ENCODE measurements at places on chromosomes 5 and 9.

DNA sequence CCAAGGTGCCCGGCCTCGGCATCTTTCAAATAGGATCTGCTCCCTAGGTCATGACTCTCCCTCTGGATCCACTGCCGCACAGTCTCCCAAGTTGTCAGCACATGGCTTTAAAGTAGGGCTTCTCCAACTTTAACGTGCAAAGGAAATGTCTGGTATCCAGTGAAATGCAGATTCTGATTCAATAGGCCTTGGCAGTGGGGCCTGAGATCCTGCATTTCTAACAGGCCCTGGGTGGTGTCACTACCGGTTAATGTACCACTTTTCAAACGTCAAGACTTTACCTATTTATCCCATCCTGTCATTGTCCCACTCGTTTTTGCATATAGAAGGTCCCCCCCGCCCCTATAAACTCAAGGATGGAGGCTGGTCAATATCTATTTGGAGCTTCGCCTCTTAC, 137.6 kb upstream of the ZNF618 start:
- DNase-seq: no peak

- DNase-seq: no peak
Measured at GRCh38 chr9:125241863-125242739, 958 bp upstream of the HSPA5 start.

DNA sequence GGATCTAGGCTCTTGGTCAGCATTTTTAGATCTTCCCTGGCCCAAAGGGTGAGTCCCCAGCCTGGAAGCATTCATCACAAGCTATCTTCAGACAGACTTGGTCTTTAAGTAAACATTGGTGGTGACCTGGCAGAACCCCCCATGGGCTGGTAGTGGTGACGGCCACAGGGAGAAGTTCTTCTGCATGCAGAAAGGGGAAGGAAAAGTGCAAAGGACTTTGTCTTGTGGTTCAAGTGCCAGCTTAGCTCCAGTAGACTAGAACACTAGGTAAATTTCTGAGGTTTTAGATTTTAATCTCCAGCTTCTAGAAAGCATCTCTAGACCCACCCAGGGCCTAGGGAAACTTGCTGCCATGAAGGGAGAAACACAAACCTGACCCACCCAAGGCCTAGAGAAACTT, 584.0 kb downstream of the CHSY3 start:
- no peak for DNase-seq

- no peak for DNase-seq
Measured at GRCh38 chr9:38278931-38279679, 113.4 kb upstream of the ALDH1B1 start.

DNA sequence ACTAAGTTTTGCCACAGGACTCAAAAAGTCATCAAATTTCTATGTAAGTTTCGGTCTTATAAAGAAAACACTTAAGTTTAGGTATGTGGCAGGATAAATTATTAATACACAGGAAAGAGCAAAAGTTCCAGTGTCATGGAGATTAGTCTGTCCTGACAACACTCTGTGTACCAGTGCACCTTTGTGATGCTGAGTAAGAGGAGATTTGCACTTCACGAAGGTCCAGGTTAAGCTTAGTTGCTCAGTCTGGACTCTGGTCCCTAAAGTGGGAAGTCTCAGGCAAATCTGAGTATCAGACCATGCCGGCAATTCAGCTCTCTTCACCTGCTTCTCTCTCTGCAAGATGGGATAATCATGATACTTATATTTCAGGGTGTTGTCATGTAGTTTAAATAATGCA, 139.5 kb upstream of the RASGRF2 start:
- DNase-seq: no peak

DNA sequence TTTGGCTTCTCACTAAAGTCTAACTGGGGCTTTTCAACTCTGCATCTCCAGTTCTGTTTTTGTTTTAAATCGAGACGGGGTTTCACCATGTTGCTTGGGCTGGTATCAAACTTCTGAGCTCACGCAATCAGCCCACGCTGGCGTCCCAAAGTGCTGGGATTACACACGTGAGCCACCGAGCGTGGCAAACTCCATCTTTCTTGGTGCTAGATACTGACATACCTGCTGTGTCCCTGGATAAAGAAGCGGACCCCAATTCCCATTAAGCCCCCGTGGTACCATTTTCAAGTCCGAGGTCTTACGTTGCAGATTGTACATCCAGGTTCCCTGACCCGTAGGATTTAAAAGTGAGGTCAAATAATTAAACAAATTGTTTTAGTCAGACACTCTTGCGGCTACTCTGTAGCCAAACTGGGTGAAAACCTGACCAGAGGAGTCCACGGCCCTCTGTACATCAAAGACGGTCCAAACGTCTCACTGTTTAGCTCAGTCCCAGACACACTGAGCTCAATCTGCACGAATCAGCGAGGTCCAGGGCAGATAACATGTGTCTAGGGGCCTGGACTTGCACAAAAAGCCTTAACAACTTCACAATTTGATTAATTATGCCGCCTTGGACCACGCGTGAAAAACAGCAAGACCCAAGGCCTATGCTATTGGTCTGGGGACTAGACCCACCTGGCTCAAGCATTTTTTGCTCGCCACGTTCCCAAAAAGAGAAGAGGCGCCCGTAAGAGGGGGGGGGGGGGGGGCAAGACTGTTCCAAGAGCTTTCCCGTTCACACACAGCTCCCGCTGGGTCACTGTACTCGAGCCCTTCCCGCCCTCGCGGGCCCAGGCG, 727 bp upstream of the DNAJA1 start:
- DNase-seq: no peak

- no peak for DNase-seq
Measured at GRCh38 chr9:92564504-92564903, 28.7 kb upstream of the ECM2 start.

DNA sequence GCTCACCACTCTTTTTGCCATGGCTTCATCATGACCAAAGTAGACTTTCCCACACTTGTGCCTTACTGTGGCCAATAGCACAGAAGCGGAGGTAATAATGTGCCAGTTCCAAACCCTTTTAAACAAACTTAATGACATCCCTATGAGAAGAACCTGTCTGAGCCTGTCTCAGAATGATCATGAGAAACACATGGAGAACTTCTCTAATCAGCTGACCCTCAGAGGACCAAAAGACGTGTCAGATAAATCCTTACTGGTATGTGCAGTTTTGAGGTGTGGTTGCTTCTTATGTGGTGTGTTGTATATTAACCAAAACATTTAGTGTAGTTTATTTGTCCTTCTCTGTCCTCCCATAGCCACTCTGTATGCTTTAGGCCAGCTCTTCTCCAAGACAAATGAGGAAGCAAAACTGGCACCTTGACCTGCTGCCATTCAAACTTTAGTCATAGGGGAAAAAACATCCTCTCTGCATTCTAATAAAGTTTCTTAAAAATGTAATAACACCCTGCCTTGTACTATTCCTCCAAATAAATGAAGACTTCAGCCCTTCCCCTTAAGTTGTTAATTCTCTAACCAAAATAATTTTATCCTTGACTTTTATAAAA, 168.9 kb downstream of the MUSK start:
- DNase-seq: no peak

GRCh38 chr5:104778-105296, 12.9 kb downstream of the PLEKHG4B start:
- no peak for DNase-seq

GRCh38 chr9:93572636-93573515, 3.5 kb upstream of the PHF2 start:
- no peak for DNase-seq

DNA sequence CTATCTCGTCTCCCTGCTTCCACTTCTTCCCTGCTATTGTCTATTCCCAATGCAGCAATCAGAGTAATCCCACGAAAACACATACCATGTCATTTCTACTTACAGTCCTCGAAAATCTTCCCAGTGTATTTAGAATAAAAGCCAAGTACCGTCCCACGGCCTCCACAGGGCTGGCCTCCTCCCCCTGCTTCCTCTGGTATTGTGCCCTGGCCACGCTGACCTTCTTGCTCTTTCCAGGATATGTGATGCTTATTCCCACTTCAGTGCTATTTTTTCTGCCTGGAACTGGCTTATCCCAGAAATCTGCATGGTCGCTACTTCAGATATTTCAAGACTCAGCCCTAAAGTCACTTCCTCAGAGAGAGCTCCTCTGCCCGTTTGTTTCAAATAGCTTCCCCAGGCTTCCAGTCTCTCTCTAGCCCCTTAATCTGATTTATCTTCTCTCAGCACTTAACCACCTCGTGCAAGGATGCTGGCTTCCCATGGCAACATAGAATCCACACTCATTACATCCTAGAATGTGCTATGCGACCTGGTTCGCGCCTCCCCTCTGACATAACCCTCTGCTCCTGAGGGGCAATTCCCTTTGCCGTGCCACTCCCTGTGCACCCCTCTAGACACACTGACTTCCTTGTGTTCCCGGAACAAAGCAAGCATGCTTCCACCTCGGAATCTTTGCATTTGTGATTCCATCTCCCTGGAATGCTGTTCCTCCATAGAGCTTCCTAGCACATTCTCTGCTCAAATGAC, 365.9 kb downstream of the ZSWIM6 start:
- DNase-seq: no peak

DNA sequence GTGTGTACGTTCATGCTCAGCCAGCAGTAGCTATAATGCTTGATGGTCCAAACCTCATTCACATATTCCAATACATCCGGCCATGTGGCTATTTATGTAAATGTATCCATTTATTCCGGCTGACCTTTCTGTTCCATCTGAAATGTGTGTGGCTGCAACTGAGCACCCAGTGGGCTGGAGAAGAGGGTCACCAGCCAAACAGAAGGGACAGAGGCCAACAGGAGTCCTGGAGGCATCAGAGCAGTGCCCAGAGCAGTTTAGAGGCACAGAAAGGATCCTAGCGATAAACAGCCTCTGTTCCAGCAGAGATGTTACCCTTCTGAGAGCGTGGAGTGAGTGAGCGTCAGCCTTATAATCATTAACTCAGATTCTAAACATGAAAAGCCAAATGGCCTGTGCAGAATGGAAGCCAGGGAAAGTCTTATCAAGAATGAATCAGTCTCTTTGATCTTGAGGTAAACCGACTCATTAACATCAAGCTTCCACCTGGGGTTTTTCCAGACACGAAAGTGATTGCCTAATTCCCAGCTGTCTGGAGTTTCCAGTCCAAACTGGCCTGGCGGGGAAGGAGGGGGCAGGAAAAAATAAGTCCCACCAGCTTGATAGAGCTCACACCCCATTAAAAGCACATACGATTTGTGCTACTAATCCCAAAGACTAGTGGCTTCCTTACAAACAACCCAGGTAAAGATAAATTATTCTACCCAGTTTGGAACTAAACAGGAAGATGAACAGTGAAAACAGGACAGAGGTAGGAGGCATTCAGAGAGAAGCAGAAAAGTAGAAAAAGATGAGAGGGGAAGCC, 55.7 kb downstream of the SUSD1 start:
- no peak for DNase-seq

DNA sequence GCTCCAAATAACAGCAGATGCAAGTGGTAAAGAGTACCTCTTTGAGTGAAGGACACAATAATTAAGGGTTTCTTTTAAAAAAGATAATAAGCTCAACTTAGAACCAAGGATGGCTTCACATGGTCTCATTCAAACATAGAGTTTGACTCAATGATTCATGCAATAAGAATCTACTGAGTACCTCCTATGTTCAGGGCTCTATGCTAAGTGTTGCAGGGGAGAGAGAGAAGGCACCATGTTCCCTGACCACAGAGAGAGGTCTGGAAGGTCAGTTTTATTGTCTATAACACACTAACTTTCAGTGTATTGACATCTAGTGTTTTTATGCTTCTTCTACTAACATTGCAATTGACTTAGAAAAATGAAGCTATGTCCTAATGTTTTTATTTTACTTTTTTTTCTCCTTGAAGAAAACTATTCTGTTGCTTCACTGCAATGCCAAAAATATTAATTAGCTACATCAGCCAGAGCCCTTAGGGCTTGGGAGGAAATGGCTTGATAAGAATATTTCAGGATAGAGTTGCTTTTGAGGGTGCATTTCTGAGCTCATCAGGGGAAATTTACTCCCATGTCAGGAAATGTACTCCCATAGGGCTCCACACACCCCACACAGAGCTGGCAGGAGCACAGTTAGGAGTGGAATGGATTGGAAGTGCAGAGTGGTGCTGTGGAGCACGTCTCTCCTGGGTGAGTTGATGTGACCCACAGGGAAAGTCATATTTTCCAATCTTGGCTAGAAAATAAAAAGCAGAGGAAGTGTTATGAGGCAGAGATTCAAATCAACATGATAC, 106.6 kb downstream of the PDE8B start:
- DNase-seq: no peak

- no peak for DNase-seq
Measured at GRCh38 chr5:50559955-50560354, 106.5 kb upstream of the PARP8 start.

DNA sequence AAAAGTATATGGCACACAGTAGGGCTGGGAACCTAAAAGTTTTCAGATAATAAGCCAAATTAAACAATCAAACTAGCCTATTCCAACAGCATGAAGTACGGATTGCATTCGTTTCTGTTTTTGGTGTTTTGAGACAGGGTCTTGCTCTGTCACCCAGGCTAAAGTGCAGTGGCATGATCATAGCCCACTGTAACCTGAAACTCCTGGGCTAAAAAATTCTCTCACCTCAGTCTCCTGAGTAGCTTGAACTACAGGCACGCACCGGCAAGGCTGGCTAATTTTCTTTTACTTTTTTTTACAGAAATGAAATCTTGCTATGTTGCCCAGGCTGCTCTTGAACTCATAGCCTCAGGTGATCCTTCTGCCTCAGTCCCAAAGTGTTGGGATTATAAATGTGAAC, 5.2 kb downstream of the RFX3 start:
- no peak for DNase-seq

- DNase-seq: no peak
Measured at GRCh38 chr5:15431923-15432322, 68.1 kb upstream of the FBXL7 start.

GRCh38 chr9:18451406-18451805, 22.5 kb upstream of the ADAMTSL1 start:
- DNase-seq: no peak

GRCh38 chr5:149083846-149084245, 21.0 kb upstream of the SH3TC2 start:
- no peak for DNase-seq

GRCh38 chr5:143682246-143682905, 129.6 kb upstream of the HMHB1 start:
- DNase-seq: no peak

GRCh38 chr9:98378206-98378780, 122.8 kb upstream of the TBC1D2 start:
- no peak for DNase-seq

- no peak for DNase-seq
Measured at GRCh38 chr9:7844242-7844641, 44.7 kb upstream of the DMAC1 start.

DNA sequence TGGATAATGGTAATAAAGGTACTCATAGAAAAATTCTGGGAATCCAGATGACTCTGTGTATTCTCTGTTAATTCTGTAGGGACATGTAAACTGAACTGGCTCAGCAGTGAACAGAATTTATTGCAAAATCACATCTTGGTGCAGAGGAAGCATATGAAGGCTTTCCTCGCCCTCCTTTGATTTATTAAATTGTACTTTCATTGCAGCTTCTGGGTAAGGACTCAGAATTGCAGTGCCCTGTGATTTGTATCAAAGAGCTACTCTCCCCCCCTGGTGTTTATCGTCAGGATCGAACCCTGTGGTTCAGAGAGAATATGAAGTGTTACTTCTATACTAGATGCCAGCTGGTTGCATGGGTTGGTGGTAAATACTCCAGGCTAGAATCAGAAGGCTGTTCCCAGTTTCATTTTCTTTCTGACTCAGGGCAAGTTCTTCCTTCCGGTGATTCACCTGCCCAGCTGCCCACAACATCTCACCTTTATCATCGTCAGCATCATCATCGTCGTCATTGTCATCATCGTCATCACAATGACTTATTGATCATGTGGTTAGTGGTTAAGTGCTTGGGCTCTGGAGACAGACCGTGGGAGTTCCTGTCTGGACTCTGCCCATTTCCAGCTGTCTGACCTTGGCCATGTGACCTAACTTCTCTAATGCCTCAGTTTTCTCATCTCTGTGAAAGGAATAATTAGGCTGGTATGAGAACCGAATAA, 238.8 kb downstream of the ARHGAP26 start:
- peak; percentile 62 for DNase-seq

All from stimulated activated CD4-positive, alpha-beta T cell treated with anti-CD3 and anti-CD28 coated beads, Interleukin-1b, Interleukin-23, amount 100 ng/mL, for 24 hours (primary cell).